Eye (tissue), 1 donor: ENCODE measurements at places on chromosomes 3 and 15.

- no peak for DNase-seq
These were observed 66.5 kb upstream of the SH3GL3 start for GRCh38 chr15:83380682-83381081.

DNA sequence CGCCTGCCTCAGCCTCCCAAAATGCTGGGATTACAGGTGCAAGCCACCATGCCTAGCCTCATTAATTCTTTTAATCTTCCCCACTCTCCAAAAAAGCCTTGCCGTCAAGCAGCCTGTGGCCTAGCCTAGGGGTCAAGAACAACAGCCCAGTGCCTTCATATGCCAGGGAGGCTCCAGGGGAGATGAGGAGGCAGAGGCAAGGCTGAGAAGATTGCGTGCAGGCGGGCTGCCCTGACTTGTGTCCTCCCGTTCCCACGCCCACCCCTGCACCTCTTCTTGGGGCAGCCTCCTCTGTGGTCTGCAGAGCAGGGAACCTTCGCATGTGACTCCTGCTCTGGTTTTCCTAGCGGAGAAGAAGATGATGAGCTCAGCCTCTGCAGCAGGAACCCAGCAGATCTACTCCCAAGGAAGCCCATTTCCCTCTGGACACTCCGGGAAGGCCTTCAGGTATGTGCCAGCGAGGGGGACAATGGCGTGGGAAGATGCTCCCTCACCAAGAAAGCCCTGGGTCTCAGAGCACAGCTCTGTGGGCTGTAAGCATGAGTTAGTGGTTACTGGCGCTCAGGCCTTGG lies 118.5 kb upstream of the ABHD17C start:
- no peak for DNase-seq

- DNase-seq = no peak
These were observed 98.8 kb downstream of the MME start for GRCh38 chr3:155178810-155179436.

- no peak for DNase-seq
These were observed 284.5 kb downstream of the ZNF385D start for GRCh38 chr3:21466476-21466875.

DNA sequence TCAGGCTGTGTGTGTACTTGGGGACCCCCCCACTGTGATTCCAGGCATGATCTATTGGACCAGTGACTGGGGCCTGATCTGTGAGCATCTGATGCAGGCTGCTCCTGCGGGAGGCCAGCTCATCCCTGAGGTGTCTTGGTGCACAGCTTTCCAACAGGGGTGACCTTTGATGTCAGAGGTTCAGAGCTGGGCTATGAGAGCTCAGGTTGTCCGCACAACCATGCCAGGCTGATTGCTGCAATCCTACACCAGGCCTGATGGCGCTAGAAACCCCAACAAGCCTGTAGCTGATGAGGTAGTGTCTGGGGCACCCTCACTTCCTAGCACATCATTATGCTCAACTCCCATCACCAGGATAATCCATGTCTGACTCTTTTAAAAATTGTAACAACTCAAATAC lies 56.1 kb upstream of the CACNA2D3 start:
- DNase-seq = no peak

DNA sequence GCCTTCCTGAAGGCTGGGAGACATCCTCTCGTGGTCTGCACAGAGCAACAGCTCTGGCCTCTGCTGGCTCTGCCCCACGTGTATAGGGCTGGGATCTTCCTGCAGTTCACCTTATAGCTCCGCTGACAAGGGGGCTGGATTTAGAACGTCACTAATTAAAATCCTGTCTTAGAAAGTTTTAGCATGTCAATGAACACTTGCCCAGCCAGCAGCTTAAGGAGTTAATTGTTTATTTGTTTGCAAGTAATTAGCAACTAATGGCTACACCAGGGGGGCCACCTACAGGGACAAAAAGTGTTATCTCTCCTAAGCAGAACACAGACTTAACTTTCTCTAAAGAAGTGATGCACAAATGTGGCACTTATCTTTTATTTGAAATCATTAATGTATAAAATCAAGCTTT lies at the start of gene HESX1:
Gene HESX1 (minus strand): TSS at position 84 of the 403 bp plus-strand sequence. CDS start 60 bp downstream, at position 24.
- DNase-seq = no peak
